ENCODE measurements at places on chromosomes 6 and 20.
A peak's percentile ranks its signal among the peaks of the same experiment; 100 is the strongest.

DNA sequence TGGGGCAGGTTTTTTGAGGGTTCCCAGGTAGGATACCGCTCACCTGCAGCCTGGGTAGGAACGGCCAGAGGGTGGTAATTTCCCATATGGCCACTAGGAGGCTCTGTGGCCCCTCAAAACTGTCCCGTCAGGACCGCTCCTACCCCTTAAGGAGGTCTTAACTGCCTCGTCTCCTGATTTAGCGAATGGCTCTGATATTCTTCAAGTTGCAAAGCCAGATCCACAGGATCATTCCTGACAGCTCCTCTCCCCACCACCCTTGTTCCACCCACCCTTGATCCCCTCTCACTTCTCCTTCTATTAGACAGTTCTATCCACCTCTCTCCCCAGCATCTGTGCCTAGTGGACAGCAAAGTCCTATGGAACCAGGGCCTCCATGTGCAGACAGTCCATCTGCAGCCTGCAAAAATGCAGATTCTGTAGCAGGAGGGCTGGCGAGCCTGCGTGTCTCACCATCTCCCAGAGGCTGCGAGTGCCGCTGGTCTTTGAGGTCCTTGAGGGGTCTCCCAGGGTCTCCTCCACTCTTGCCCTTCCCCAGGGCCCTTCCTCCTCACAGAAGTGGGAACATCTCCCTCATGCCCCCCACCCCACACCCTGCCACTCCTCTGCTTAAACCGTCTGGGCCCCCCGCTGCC, 34.3 kb upstream of the ZBP1 start:
- DNase-seq = peak; percentile 11

GRCh38 chr6:110826236-110827129, 11.2 kb upstream of the CDK19 start:
- no peak for DNase-seq

DNA sequence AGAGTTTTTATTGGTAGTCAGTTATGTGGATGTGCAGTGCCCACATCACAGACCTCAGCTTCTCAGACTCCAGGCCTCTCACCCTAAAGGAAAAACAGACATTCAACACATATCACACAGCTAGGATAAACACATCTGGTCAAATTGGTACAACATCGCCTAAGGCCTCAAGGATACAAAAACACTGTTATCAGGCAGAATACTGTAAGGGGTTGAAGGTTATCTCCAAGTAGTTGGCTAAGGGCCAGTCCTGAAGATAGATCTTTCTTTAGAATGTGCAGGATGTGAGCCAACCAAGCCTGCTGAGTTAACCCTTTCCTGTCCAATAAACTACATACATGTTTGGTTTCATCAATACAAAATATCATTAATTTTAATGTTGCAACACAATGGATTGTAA, 308.4 kb upstream of the GJE1 start:
- no peak for DNase-seq

DNA sequence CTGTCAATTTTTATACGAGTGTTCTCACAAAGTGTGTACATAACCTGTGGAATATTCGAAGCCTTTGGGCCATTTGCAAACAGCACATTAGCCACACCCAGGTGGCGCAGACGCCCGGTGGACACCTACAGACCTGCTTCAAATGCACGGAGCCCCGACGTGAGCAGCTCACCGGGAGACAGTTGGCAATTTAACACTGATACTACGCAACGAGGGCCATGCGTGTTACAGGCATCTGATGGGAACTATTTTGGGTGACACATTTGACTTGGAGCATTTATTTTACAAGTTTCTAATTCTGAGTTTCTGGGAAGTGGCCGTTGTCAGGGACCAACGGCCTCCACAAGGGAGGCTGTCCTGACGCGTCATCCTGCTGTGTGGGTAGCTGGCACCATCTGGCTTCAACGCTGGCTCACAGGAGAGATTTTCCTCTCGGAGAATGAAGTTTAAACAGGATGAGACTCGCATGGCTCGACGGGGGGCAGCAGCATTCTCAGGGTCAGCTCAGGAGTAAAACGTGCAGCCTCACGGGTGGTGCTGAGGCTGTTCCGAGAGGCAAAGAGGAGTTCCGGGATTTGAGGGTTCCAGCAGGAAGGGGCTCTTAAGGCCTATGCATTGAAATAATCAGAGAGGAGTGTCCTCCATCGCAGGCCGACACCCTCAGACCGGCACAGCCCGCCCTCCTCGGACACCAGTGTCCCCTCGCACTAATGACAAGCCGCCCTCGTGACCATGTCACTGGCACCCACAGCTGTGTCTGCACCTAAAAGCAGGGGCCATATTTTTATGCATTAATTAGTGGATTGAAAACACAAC, 207.4 kb downstream of the DLL1 start:
- no peak for DNase-seq

GRCh38 chr6:145863988-145864616, 49.5 kb upstream of the FBXO30 start:
- no peak for DNase-seq

DNA sequence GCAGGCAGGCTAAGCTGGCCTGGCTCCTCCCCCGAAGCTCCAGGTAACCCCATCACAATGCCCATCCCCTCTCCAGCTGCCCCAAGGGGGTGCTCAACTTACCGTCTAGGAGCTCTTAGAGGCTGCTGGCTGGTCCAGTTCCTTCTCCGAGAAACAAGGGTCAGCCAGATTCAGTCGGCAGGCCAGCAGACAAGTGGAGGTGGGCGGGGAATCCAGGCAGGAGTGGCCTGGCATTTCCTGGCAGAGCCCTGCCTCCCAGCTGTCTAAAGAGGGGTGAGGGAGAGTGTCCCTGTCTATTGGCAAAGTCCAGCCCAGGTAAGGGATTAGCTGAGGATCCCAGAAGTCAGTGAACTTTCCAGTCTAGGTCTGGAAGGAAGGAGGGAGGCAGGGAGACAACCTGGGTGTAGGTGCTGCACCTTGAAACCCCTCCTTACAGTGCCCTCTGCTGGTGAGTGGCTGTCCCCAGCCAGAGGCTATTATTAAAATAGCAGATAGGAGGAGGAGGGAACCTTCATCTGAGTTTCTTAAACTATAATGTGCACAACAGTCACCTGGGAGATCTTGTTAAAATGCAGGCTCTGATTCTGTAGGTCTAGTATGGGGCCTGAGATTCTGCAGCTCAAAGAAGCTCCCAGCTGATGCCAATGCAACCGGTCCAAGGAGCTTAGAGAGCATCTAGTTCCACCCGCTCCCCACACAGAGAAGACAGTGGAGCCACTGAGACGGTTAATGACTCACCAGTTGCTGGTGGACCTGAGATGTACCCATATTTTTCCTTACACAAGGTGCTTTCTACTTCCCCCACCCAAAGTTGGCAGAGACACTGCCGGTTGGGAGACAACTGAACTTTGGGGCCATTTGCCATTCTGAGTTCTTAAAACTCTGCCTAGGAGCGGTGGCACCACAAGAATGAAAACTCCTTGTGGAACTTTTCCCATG, at the start of gene UNC5CL:
Gene UNC5CL (minus strand): TSS at position 162 of the 939 bp plus-strand sequence. CDS start 4,147 bp downstream, outside the sequence.
- no peak for DNase-seq

DNA sequence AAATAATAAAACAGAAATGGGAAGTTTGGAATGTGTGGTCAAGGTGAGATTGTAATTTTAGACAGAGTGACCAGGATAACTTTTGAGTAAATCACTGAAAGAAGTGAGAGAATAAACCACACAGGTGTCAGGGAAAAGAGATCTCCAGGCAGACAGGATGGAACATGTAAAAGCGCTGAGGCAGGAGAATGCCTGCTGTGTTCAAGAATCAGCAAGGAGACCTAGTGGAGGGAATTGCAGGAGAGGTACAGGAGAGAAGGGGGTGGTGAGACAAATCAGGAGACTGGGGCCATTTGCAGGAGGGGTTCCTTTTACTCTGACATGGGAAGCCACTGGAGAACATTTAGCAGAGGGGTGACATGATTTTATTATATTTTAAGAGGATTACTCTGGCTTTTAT, 456.7 kb downstream of the NKAIN2 start:
- DNase-seq = no peak

DNA sequence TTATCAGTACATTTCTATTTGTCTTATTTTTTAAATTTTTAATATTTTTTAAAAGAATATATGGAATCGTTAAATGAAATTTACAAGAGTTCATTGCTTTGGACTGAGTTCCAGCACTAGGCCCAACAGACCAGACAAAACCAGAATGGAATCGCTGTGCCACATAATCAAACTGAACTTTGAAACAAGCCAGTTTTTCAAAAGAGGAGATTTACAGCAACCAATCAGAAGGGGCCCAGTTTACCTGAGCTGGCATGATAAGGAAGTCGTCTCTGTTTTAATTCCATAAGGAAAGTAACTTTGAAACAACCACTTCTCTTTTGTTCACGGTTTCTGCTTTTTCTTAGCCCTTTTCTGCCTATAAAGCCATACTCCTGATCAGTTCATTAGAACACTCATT, 293.6 kb upstream of the FLRT3 start:
- DNase-seq = no peak

DNA sequence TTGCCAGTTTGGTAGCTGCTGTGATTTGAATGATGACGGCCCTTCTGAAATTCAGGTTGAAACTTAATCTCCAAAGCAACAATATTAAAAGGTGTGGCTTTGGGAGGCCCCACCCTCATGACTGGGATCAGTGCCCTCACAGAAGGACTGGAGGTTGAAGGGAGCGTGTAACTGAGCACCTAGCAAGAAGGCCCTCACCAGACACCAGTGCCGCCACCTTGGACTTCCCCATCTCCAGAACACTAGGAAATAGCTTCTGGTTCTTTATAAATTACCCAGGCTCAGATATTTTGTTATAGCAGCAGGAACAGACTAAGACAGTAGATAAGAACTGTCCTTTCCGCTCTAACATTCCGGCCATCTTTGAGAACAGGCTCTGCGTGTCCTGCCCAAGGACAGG, 243.1 kb downstream of the DLL1 start:
- DNase-seq = no peak

GRCh38 chr6:158832026-158832425, 12.9 kb upstream of the EZR start:
- no peak for DNase-seq

DNA sequence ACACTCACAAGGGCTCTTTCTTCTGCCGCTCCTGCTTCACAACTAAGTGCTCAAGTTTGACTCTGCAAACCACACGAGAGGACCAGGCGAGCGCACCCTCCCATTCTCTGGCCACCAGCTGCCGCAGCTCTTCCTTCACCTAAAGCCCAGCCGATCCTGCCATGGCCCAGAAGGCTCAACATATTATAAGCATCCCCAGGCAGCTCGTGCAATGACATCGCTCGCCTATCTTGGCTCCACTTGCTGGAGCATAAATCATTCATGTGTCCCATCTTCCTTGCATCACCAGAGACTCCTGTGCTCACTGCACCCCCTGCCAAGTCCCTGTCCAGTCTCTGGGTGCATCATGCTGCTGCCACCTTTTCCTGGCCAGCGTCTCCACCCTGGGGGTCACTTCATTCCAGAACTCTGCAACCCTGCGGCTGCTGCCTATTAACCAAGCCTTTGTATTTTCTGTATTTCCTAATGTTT, 59.0 kb downstream of the PSMG4 start:
- DNase-seq = no peak

GRCh38 chr6:133891149-133891926, 2.4 kb downstream of the TCF21 start:
- peak; percentile 48 for DNase-seq

GRCh38 chr6:94071835-94072234, 652.5 kb upstream of the EPHA7 start:
- DNase-seq = no peak

- DNase-seq = no peak
Measured at GRCh38 chr6:100335991-100336390, 128.7 kb downstream of the SIM1 start.

GRCh38 chr6:43376551-43376981, 7.1 kb upstream of the ZNF318 start:
- DNase-seq = no peak

GRCh38 chr20:20000211-20000968, 16.8 kb upstream of the NAA20 start:
- DNase-seq = no peak

DNA sequence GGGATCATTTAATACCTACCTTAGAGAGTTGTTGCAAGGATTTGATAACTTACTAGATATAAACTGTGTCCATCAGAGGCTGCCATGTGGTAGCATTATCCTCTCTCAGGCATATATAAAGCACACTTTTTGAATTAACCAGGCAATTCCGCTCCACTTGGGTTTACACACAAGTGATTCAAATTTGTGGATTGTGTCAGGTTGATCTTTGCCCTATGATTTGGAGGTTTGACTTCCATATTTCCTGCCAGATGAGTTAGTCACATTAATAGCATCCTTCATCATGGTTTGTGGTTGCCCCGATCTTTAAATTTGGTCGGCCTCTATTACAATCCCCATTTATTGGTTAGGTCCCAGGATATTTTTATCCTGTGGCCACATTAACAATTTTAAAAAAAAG, 44.8 kb upstream of the CTAGE9 start:
- peak; percentile 95 for DNase-seq

DNA sequence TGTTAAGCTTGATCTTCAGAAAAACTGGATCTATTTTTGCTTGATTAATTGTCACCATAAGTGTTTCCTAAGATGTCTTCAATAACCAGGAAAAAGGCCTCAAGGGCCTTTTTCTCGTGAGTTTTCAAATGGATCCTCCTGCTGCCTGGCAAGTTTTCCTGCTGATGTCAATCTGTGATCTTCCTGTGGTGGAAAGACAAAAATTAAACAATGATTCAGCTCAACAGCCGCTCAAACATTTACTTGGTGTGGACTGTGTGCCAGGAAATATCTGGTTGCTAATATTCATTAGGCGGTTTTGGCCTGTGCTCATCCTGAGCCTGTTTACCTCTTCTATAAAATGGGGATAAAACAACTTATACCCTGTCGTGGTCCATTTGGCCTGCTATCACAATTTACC, 35.4 kb upstream of the SSTR4 start:
- DNase-seq = no peak

DNA sequence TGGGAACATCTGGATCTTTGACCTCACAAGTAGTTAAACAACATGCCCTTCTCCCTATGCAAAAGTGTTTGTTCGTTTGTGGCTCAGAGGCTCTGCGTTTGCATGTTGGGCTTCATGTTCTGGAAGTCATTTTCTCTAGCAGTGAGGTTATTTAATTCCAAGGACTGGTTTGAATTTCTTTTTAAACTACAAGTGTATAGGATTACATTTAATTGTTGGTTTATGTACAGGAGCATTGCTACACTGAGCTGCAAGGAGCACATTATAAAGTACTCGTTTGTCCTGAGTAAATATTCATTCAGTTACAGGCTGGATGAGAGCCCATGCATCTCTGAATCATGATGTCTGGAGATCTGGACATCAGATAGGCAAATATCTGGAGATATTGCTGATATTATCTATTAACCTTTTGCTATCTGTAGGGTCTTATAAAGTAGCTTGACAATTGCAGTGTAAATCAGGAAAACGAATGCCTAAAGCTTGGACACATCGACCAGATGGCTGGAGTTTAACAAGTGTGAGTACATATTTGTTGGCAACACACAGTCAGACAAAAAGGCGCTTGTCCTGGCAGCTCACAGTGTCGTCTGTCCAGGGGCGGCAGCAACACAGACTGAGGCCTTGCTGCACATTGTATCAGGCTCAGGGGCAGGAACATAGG, 84.6 kb downstream of the PDE7B start:
- peak; percentile 84 for DNase-seq

- DNase-seq = no peak
Measured at GRCh38 chr20:62310757-62311121, 7.9 kb downstream of the ADRM1 start.

Data from HS-27A (cell line).